CD4-positive, CD25-positive, alpha-beta regulatory T cell (primary cell): ENCODE measurements at places on chromosomes 6 and 20. TPM values are rescaled to one million over a fixed set of nuclear protein-coding genes. Genes with fewer than 3 reads are reported as not detected.

DNA sequence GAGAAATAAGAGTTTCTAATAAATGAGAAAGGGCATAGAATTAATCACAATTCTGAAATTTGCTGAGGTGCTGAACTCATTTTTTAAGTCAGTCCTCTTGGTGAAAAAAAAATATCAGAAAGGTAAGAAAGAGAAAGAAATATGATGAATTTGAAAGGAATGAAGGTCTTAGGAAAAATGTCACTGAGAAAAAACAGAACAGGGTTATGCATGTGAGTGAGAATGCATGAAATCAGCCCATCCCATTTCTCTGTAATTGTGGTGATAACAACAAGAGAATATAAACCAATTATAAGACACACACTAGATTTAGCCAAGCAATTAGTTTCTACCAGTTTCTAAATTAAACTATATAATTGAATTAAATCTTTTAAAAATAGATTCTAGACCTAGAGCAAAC lies 138.9 kb downstream of the TBX18 start:
- no peaks in the 10 kb centered on the region for H3K4me1 ChIP-seq
- H3K4me3 ChIP-seq, result no peak overlapping the region
- H3K27ac ChIP-seq, result no peak overlapping the region
- no peak for DNase-seq
- no peaks in the 10 kb centered on the region for H3K27me3 ChIP-seq

DNA sequence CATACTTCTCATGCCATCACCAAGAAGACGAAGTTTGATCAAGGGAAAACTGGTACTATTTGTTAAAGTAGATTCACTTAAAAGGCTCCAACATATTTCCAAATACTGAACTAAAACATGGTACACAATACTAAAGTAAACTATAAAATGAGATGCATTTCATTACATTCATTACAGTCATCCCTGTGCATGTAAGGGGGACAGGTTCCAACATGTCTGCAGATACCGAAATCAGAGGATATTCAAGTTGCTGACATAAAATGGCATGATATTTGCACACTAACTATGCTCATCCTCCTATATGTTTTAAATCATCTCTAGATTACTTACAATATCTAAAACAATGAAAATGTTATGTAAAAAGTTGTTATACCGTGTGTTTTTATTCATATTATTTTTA lies 893.9 kb upstream of the MANEA start:
- no peak for DNase-seq
- no peaks in the 10 kb centered on the region for H3K4me1 ChIP-seq
- H3K27me3 ChIP-seq, result no peaks in the 10 kb centered on the region
- no peak overlapping the region for H3K27ac ChIP-seq
- no peak overlapping the region for H3K4me3 ChIP-seq
- no peaks in the 10 kb centered on the region for H3K36me3 ChIP-seq

DNA sequence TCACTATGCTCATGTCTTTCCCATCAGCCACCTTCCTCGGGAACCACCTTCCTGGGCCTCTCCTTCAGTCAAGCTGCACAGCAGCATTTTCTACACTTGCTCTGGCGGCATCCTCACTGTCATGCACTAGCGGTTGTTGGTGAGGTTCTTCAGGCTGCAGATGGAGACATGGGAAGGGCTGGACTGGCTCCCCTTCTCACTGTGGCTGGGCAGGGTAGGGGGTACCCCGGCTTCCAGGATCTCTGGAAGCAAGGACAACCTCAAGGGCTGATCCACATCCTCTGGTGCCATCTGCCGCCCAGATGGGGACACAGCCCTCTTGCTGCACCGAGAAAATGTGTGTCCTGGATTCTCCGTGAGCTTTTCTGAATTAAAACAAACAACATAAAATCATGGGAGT lies 180.1 kb upstream of the RNF24 start:
- H3K36me3 ChIP-seq, result no peaks in the 10 kb centered on the region
- no peak overlapping the region for H3K27ac ChIP-seq
- no peak overlapping the region for H3K4me3 ChIP-seq
- DNase-seq, result no peak
- H3K4me1 ChIP-seq, result no peaks in the 10 kb centered on the region
- H3K27me3 ChIP-seq, result no peaks in the 10 kb centered on the region

- H3K27ac ChIP-seq, result no peak overlapping the region
- H3K4me3 ChIP-seq, result no peak overlapping the region
- H3K36me3 ChIP-seq, result no peaks in the 10 kb centered on the region
- no peaks in the 10 kb centered on the region for H3K27me3 ChIP-seq
- peaks cover 4% of the 10 kb centered on the region for H3K4me1 ChIP-seq
- DNase-seq, result no peak
These were observed 21.4 kb downstream of the RRBP1 start for GRCh38 chr20:17660667-17661066.

GRCh38 chr20:21228511-21228910 lies 74.6 kb upstream of the XRN2 start:
- no peaks in the 10 kb centered on the region for H3K4me1 ChIP-seq
- H3K27me3 ChIP-seq, result no peaks in the 10 kb centered on the region
- H3K27ac ChIP-seq, result no peak overlapping the region
- no peak for DNase-seq
- H3K36me3 ChIP-seq, result peaks cover 38% of the 10 kb centered on the region

- H3K4me3 ChIP-seq, result no peak overlapping the region
- H3K36me3 ChIP-seq, result no peaks in the 10 kb centered on the region
- no peak overlapping the region for H3K27ac ChIP-seq
- peaks cover 3% of the 10 kb centered on the region for H3K27me3 ChIP-seq
These were observed 88.7 kb upstream of the NAA20 start for GRCh38 chr20:19928328-19929011.

DNA sequence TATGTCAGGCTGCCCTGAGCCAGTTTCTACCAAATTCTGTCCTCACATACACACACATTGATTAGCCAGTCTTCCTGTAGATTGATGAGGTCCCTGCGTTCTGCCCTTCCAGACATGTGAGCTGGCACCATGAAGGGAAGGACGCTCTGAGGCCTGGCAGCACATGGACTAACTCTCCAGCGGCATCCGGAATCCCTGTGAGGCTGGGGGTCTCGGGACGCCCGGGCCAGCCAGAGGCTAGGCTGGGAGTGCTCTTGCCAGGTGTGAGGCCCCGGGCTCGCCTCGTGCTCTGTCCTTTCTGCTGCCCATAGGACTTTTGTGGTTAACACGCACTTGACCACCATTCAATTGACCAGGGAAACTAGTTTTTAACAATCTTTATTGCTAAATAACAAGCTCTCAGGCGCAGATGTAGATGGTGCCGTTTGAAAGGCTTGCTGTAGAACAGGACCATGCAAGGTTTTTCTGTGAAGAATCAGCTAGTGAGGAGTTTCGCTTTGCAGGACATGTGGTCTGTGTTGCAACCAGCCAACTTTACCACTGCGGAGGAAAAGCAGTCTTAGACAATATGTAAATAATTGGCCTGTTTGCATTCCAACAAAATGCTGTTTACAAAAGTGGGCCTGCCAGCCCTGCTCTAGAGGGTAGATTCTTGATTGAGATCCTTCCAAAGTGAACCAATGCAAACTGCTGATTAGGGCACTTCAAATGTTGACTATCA lies 29.3 kb downstream of the FOXF2 start:
- no peak overlapping the region for H3K27ac ChIP-seq
- no peaks in the 10 kb centered on the region for H3K36me3 ChIP-seq
- H3K4me3 ChIP-seq, result no peak overlapping the region
- DNase-seq, result no peak

SLC22A16 gene
- 0.54 TPM for total RNA-seq

LAMA5 gene
- total RNA-seq, result 0.91 TPM

PTPRT gene
- not detected for total RNA-seq

CD24 gene
- 0.17 TPM for total RNA-seq
